Gastroesophageal sphincter (tissue), 4 donors: ENCODE measurements at places on chromosomes 5 and 9. TPM values are rescaled to one million over a fixed set of nuclear protein-coding genes. Genes with fewer than 3 reads are reported as not detected.

GRCh38 chr5:9617221-9617620 lies 12.9 kb downstream of the TAS2R1 start:
- no peak for ATAC-seq

CARTPT gene
- total RNA-seq: 1.1 TPM

GRCh38 chr5:167902298-167902697 lies 389.1 kb upstream of the WWC1 start:
- no peak for ATAC-seq

ARHGEF37 gene
- total RNA-seq: 22.3 TPM

DNA sequence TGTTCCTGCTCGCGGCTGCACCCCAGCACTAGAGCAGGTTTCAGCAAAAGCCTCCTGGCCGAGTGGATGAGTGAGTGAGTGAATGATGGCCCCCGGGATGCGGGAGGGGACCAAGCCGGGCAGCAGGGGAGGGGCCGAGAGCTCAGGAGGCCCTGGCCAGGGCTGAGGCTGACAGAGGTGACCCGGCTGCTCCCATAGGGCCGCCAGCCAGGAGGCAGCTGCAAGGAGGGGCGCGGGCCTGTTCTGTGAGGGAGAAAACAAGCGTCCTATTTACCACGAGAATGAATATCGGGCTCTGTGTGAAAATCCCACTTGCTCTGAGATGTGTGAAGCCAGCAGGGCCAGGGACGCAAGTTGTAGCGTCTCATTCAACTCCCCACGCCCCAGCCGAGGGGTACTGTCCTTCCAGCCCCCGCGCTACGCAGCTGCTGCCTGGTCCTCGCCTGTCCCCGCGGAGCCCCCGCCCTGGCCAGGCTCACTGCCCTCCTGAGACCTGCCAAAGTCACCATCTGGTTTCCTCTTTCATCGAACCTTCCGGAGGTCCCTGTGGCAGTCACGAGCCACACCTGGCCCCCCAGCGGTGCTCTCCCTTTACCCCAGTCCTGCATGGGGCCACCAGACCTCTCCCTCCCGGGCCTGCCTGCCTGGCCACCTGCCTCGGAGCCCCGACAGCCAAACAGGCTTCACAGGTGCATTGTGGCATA lies 38.8 kb downstream of the RASGEF1C start:
- peak; percentile 41 for ATAC-seq

RASGEF1C gene
- total RNA-seq: 0.81 TPM

DNA sequence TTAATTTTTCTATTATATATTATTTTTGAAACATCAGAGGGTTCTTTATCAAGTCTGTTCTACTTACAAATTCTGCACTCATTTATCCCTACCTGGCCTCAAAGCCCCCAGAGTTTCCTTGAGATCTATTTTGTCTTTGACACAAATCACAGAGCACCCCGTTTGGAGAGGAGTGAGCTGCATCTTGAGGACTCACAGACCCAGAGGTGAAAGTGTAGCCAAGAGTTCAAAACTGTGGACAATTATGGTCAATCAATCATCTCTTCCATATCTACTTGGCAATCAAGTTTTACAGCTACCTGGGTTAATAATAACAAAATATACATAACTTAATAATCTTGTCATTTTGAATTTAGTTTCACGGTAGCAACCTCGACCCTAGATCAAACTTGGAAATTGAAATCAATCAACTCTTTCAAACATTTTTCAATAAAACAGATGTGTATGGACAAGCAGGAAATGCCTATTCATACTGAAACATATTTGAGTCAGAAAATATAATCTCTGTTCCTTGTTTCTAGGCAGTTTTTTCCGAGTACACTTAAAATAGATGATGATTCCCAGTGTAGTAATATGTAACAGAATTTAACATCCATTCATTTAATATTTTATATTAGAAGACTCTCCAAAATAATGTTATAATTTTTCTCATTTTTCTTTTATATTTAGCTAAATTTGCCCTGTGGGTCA lies 13.7 kb upstream of the SYK start:
- ATAC-seq: no peak

GRCh38 chr9:3960661-3961144 lies 339.2 kb downstream of the GLIS3 start:
- ATAC-seq: no peak

DNA sequence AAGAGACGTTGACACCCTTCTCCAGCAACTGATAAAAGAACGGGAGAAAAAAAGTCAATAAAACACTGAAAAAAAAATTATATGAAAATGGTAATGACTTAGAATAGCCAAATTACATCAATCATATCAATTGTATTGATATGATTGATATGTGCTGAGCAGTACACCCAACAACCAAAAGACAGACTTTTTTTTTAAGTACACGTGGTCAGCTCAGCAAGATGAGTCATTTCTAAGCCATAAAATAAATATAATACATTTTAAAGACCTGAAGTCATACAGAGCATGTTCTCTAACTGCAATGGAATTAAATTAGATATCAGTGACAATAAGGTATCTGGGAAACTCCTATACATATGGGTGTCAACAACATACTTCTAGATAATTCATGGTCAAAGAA lies 30.9 kb upstream of the OLFM1 start:
- ATAC-seq: no peak

GRCh38 chr5:112625689-112626438 lies 111.8 kb upstream of the APC start:
- ATAC-seq: no peak

DNA sequence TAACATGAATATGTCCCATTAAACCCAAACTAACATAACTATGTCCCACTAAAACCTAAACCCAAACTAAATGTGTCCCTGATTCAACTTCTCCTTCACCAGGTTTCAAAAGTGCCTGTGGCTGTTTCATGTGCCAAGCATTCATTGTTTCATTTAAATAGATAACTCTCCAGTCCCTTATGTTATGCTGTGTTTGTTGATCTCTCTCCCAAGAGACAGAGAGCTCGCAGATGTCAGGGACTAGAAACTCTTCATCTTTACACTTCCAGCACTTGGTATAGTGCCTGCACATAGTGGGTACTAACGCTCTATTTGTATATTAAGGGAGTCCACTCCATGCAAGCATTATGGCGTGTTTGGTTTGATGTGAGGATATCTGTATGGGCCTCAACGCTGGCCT lies 118.0 kb downstream of the GPBP1 start:
- no peak for ATAC-seq

DNA sequence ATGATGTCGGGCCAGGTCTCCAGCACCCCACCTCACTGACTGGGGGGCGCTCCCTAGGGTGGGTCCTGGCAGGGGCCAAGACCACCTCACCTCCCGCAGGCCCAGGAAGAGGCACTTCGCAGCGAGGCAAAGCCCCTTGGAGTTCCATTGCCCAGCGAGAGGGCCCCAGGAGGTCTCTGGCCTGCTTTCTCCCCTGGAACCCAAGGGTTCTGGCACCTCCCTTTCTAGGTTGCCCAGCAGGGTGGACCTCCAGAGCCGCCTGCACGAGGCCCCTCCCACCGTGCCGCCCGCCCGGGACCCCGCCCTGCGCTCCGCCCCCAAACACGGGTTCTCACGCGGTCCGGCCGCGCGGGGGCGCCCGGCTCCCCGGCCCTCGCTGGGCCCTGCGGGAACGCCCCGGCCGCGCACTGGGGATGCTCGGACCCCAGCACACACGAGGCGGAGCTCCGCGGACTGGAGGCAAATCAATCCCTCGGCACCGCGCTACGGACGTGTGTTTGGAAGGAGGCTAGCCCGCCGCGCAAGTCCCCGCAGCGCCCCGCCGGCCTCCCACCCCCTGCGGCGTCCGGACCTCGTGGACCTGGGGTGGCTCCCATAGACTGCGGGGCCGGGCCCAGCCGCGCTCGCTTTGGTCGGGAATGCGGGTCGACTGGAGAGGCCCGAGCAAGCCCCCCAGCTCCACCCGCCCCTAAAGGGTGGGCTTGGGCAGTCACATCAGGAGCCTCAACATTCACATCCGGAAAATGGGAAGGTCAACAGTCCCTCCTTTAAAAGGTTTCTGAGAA lies 99.5 kb upstream of the LMX1B start:
- ATAC-seq: peak; percentile 75

- no peak for ATAC-seq
Observed at GRCh38 chr5:104088876-104089778, 526.5 kb upstream of the NUDT12 start.

- ATAC-seq: no peak
Observed at GRCh38 chr5:16152601-16153568, 26.7 kb downstream of the MARCHF11 start.

DNA sequence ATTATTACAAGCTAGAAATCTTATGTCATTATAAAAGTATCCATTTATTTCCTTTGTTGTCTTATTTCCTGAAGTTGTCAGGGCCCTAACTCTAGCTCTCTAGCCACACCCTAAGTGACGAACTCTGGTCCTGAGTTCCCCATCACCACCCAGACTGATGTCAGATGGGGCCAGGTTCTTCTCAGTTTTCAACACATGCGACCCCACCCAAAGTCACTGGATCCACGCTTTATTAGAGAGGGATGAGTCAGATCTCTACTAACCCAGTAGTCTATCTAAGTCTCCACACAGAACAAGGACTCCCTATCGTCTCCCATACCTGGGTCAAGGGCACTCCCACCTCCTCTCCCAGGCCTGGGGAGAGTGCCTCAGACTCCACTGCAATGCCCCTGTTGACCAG lies 6.8 kb upstream of the FEM1C start:
- ATAC-seq: peak; percentile 40

GRCh38 chr5:33490071-33490665 lies 49.4 kb downstream of the TARS1 start:
- ATAC-seq: no peak

DNA sequence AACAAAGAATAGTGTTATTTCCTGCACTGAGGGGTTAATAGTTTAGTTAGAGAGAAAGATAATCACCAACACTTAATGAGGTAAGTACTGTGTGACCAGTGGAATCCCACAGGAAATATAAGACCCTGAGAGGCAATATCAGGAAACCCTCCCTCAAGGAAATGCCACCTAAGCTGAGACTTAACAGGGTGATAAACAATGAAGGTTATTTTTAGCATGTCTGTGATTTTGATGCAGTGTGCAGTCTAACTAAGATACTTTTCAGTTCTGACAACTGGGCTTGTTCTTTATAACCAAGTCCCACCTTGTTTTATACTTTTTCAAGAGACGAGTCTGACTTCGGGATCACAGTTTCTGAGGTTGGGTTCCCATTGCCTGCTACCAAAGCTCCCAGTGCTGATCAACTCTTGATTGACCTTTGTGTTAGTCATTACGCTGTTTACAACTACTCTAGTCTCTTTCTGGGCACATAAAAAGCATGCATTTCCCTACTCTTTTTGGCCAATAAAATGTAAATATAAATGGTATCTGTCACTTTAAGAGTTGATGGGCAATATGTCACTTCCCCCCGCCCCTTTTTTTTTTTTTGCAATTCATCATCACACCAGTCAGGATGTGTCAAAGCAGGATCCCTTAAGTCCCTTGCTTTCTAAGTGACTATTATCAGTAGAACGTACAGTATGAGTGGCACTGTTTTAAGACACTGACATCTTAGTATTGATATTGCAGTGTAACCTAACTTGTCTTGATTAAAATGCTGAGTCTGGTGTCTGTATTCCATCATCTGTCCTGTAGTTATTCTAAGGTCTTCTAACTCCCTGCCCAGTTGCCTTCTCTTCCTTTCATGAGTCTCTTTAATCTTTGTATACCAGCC lies 31.4 kb downstream of the C6 start:
- no peak for ATAC-seq

DNA sequence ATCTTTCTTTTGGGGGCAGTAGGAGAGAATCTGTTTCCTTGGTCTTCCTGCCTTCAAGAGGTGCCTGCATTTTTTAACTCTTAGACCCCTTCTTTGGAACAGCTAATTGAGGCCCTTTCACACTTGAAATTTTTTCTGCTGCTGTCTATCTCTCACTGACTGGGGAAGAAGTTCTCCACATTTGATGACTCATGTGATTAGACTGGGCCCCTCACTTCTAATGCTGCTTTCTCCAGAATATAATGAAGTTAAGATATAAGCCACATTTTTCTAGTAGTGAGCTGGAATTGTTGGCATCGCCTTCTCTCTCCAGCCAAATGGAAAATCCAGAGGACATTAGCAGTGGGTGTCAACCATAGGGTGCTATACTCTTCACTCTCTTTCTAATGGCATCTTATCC lies 12.4 kb downstream of the ZNF474 start:
- ATAC-seq: no peak

- no peak for ATAC-seq
Observed at GRCh38 chr9:133226219-133227171, 17.4 kb upstream of the OBP2B start.

NR5A1 gene
- total RNA-seq: not detected

DNA sequence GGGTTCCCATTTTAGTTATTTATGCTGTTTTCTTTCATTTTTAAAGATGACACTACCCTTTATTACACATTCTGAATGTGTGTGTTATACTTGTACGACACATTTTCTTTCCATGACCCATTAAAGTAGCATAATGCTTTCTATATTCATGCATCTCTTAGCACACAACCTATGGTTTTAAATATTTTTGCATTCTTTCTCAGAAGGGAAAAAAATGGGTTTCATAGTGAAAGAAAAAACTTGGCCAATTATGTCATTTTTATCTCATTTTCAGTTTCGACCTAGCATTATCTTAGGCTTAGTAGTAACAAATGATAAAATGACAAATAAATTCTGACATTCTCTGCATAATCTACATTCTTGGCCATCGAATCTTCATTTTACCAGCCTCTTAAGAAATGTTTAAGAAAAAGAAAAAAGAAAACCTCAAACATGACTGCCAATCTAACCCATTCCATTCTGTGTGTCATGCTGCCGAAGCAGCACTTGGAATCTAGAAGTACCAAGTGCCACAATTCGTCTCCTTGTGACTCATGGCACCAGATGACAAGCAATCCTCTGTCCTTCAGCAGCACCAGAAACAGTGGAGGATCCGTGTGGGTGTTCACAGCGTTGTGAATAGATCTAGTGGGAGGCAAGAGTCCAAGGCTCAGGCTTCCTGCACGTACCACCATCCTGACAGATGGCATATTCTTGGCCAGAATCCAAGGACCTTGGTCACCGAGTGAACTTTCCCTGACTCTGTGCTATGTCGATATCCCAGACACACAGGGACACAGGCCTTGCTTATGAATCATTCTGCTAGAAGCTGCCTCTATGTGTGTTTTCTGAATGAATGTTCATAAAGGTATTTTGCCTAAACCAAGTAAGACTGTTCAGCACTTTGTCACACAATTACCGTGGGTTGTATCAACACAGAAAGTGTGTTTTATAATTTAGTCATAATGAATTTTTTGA lies 502.7 kb downstream of the NR2F1-AS1 start:
- peak; percentile 80 for ATAC-seq

GRCh38 chr9:4168526-4168925 lies 131.3 kb downstream of the GLIS3 start:
- ATAC-seq: no peak

DNA sequence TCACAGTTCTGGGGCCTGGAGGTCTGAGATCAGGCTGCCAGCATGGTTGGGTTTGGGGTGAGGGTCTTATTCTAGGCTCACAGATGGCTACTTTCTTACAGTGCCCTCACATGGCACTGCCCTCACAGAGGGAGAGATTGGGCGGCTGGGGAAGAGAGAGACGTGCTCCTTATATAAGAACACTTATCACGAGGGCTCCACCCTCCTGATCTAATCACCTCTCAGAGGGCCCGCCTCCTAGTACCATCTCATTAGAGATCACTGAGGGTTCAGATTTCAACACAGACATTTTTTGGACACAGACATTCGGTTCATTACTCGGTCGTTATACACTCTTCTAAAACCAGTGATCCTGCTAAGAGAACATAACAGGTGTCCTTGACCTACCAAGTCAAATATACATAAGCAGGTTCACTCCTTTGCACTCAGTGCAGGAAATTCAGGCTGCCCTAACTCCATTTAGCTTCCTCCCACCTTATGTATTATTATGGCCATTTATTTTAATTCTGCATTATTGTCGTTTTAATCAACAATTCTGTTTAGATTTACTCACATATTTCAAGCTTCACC lies 121.7 kb downstream of the ICE1 start:
- ATAC-seq: no peak
